ENCODE measurements at places on chromosomes 2 and 18.

GRCh38 chr2:43324259-43325106 lies 98.1 kb upstream of the ZFP36L2 start:
- no peak for DNase-seq

- no peak for DNase-seq
Observed at GRCh38 chr2:239949537-239949936, 75.6 kb downstream of the NDUFA10 start.

DNA sequence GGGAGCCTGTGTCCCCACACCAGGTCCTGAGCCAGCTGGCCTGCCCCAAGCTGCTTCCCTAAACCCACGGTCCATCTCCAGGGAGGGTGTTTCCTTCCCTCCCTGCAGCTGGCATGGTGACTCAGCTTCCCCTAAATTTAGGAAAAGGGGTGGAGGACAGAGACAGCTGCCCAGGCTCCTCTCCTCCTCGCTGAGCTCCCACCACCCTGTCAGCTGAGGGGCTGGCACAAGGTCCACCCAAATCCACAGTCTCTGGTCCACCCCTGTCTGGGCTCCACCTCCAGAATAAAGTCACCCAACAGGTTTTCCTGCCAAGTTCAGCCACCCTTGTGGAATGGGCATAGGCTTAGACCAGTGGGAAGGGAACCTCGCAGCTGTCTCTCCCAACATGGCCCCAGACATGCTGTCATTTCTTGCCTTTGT lies 156.5 kb downstream of the TNS1 start:
- DNase-seq = peak; percentile 76

DNA sequence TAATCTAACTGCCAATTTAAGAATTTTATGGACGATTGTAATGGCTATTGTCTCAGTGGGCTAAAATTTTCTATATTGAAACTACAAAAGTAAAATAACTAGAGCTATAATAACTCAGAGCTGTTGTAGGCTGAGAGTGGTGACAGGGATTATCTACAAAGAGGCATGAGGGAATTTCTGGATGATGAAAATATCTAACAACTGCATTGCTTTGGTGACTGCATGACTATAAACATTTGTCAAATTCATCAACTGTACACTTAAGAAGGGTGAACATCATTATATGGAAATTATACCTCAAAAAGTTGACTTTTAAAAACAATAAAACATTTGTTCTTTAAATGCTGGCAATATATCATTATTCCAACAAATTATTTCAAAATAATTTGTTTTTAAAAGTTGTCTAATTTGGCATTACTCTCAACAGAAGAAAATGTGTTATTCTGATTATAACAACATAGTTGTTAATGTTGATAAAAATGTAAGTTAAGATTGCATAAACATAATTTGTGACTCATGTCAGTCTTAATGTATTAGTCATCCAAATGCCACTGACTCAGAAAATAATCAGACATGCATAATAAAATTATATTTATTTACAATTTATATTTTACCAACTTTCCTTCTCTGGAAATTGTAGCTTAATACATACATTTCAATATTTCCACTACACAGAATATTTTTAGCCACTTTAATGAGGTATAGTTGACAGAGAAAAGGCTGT lies 865.1 kb upstream of the VRK2 start:
- no peak for DNase-seq

GRCh38 chr2:106107509-106108131 lies 86.5 kb downstream of the UXS1 start:
- DNase-seq = peak; percentile 88

DNA sequence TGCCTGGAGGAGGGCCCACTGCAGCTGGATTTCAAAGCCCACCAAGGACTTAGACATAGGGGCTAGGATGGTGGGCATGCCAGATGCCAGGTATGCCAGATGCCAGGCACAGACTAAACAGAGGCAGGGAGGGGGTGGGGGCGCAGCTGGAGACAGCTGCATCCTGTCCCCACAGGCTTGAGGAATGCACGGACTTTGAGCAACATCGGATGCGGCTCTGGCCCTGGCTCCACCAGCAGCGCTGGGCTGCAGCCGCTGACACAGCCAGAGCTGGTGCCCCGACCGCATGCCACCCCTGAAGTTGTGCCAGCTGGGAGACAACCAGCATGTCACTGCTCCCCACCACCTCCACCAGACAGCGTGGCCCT lies 39.5 kb downstream of the AQP12A start:
- no peak for DNase-seq

DNA sequence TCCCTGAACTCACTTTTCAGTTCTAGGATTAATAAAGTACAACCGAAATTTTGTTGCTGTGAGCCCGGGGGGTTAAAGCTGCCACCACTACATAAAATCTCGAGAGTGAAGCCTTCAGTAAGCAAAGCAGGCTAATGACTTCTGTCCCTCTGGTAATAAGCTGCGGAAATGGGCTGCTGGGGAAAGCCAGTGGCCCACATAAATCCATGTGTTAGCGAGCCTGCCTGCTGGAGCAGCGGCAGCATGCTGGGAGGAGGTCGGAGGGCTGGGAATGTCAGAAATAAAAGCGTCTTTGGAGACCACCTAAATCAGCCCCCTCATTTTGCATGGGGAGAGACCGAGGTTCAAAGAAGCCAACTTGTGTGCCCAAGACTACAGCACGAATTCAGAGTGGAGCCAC lies 371.7 kb downstream of the TNS1 start:
- DNase-seq = no peak

DNA sequence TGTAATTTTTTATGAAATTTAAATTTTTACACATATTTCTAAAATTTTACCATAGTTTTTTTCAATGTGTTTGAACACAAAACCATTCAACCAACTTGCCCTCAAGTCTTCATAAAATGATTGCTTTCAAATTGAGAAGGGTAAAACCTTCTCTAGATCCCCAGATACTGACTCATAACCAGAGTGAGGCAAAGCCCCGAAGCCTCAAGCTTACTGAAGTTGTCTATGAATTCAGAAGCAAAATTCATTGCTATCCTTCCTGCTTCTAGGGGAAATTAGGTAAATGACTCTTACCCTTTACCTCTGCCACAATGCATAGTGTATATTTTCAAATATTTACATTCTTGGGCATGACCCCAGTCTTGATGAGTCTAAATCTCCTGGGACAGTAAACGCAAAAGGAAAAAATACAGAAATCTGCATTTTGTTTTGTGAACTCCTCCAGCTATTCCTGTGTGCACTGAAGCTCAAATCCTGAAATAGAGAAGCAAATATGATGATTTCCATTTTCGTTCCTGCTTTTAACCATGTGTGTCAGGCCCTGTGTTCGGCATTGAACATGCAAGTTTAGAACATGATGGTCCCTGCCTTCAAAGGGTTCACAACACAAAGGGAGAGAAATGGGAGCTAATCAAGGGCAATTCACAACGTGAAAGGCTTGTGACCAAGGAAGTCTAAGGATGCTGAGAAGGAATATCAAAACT lies 246.3 kb downstream of the SUCLG1 start:
- DNase-seq = no peak

- no peak for DNase-seq
Observed at GRCh38 chr18:9984080-9984479, 70.3 kb downstream of the VAPA start.

DNA sequence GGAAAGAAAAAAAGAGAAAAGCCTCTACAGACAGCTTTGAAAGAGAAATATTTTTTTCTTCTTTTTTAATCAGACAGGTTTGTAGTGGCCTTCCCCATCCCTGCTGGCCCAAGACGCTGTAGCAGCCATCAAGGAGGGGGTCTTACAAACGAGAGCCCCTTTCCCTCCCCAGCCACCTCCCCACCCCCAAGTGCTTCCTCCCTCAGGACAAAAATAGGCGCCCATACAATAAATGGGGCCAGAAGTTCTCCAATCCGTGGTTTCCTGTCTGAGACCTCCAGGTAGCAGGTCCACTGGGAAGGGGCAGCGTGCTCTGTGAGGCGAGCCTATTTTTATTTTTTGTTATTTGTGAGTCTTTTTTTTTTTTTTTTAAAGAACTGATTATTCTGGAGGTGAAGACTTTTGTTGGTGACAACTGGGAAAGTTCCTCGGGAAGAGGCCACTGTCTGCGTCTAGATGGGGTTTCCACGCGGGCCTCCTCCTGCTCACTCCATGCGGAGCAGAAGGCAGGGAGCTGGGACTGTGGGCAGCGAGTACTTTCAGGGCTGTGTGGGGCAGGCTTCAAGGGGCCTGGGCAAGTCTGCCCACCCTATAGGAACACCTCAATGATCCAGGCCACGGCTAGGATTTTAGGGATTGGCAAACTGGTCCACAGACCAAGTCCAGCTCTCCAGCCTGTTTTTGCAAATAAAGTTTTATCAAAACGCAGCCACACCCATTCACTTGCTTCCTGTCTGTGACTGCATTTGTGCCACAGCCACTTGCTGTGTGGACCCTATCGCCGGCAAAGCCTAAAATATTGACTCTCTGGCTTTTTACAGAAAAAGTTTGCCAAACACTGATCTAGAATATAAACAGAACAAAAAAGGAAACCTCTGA lies 139.6 kb downstream of the CTIF start:
- DNase-seq = no peak

- DNase-seq = peak; percentile 21
Observed at GRCh38 chr2:41414486-41415230, 633.2 kb upstream of the PKDCC start.

GRCh38 chr2:135851858-135852257 lies 14.9 kb upstream of the LCT start:
- no peak for DNase-seq

DNA sequence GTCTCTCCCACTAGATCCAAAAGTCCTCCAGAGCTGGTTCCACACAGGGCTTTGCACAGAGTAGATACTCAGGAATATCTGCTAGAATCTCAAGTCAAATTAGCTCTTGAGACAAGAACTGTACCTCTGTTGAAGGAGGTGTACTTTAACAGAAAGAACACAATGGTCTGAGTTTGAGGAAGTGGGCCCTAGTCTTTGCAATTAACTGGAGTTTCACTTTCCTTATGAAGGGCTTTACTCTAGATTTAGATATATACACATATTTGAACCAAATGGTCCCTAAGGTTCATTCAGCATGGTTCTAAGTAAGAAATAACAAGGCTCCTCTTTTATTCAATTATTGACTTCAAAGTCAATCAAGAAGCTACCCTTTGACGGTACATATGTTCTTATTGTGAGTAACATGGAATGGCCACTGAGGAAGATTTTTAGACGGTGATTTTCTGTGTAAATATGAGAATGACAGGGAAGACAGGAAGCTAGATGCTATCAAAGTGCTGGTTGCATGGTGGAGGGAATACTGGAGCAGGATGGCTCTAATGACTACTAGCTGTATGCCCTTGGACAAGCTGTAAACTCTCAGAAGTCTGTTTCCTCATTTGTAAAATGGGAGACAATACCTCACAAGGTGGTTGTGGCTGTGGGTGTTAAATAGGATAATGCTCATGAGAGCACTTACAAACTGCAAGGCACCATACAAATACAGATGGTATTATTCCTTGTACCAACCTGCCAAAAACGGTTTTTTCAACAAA lies 73.5 kb upstream of the SERTAD2 start:
- DNase-seq = peak; percentile 69

DNA sequence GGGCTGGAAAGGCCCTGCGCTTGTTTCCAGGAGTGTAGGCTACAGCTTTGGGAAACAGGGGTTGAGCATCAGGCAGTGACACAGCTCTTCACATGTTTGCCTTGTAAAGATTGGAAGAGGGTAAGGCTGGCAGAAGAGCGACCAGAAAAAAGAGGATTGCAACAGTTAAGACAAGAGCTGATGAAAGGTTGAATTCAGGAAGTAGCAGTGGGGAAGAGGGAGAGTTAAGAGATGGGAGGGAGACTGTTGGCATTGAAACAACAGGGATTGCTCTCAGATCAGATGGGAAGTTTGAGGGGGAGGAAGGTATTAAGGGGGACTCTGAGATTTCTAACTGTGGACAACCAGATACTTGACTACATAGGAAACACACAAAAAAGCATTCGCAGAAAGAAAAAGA lies 96.9 kb downstream of the CTAGE1 start:
- DNase-seq = no peak

- DNase-seq = no peak
Observed at GRCh38 chr2:52632543-52632942, 1135.1 kb upstream of the CHAC2 start.

DNA sequence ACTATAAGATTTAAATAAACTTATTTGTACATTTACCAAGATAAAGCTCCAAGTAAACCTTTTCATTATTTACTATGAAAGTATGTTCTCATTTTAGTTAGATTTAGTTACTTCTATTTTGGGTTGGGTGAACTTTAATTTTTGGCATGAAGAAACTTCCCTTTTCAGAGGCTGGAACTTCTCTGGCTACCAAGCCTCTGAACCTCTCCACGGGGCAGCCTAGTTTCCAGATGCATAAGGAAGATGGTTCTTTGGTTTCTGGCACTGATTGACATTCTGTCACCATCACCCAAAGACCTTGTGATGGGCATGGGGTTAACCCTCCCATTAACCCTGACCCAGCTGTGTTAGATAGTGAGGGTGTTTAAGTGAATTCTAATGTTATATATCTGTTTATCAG lies 17.1 kb downstream of the PSD4 start:
- DNase-seq = no peak

GRCh38 chr18:60372132-60372531 lies 443 bp downstream of the MC4R start:
- no peak for DNase-seq

- DNase-seq = peak; percentile 37
Observed at GRCh38 chr2:40028792-40029488, 249.9 kb upstream of the THUMPD2 start.

DNA sequence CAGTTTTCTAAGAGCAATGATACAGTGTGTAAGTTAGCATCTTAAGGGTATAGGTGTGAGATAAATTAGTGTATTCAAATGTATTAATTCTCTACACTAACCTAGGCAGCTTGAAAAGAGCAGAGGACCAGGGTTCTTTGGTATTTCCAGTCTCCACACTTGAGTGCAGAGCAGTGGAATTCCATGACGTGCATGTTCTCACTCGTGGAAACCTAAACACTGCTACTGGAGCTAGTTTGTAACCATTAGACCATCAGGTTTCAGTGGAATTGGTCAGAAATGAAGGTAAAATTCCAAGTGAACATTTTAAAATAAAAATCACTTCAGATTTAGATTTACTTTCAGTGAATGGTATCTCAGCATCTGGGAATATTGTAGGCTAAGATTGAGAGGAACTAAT lies 9.0 kb downstream of the SPTBN1 start:
- DNase-seq = no peak

- no peak for DNase-seq
Observed at GRCh38 chr2:239365071-239365781, 35.6 kb downstream of the HDAC4 start.

- DNase-seq = no peak
Observed at GRCh38 chr2:130300258-130300969, 42.3 kb upstream of the IMP4 start.

DNA sequence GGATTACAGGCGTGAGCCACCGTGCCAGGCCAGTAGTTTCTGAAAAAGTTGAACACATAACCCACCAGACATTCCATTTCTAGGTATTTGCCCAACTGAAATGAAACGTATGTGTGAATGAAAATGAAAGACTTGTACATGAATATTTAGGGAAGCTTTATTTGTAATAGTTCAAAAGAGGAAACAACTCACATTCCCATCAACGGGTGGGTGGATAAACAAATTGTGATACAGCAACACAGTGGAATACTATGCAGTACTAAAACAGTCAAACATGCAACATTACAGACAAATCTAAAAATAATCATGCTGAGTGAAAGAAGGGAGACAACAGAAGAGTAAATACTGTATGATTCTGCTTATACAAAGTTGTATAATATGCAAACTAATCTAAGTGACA lies 46.8 kb downstream of the TMEM131 start:
- DNase-seq = peak; percentile 73

Data from inflammatory macrophage treated with lipopolysaccharide for 1 hour (primary cell).